ENCODE measurements at places on chromosomes 11 and 22. TPM values are rescaled to one million over a fixed set of nuclear protein-coding genes. Genes with fewer than 3 reads are reported as not detected.
A peak's percentile ranks its signal among the peaks of the same experiment; 100 is the strongest.

DNA sequence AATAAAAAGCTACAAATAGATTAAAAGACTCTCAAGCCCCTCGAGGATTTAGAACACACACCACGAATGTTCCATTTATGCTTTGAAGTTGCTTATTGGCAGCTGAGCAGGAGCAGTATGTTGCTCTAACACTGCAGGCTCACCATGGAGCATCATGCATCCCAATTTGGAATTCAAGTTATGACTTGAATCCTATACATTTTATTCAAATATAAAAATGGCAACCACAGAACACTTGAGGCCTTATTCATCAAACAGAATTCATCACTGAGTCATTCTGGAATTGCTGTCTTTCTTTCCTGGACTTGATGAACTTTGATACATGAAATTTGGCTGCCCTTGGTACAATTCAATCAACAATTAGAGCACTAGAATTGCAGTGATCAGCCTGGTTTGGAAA is 24.5 kb upstream of the BLID start:
- no peaks in the 10 kb centered on the region for H3K36me3 ChIP-seq
- no peak for DNase-seq
- peak overlapping the region; percentile 35 for H3K27ac ChIP-seq

DNA sequence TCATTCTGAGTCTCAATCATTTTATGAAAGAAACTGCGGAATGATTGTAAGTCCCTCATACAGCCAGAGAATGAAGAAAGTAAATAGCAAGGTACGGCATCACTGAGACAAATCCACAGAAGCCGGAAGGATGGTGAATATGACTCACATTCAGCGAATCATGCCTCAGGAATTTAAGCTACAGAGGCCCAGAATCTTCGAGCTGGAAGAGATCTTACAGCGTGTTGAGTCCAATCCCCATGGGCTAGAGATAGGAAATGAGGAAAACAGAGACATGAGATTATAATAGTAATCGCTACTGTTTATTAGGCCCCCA is 173.2 kb downstream of the KIF18A start:
- H3K4me3 ChIP-seq = no peak overlapping the region
- H3K27ac ChIP-seq = no peak overlapping the region
- no peak for DNase-seq
- H3K27me3 ChIP-seq = no peaks in the 10 kb centered on the region
- no peaks in the 10 kb centered on the region for H3K36me3 ChIP-seq
- H3K4me1 ChIP-seq = no peaks in the 10 kb centered on the region

DNA sequence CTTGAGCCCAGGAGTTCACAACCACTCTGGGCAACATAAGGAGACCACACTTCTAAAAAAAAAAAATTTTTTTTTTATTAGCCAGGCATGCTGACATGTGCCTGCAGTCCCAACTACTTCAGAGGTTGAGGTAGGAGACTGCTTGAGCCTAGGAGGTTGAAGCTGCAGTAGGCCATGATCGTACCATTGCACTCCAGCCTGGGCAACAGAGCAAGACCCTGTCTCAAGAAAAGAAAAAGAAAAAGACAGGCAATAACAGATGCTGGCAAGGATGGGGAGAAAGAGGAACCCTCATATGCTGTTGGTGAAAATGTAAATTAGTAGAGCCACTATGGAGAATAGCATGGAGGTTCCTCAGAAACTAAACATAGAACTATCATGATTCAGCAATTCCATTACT is 64.8 kb downstream of the PAK1 start:
- H3K36me3 ChIP-seq = no peaks in the 10 kb centered on the region
- peaks cover 8% of the 10 kb centered on the region for H3K4me1 ChIP-seq
- H3K27me3 ChIP-seq = no peaks in the 10 kb centered on the region
- no peak for DNase-seq
- no peak overlapping the region for H3K4me3 ChIP-seq

Gene RASL10A
- not detected for total RNA-seq

DNA sequence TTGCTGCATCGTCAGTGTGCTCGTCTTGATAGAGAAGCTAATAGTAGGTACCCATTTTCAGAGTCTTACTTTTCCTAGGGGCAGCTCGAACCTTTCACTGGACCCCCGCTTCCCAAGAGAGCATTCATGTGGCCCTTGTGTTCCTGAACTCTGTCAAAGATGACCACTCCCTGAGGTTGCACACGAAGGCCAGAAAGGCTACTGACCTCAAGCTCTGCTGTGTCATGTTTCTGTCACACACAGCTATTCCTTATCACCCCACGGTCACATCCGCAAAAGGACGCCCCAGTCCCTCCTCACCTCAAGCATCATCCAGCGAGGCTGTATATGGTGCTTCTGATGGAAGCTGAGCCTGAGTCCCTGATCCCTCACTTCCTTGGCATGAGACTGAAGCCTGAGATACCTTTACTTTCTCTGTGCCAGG is 171.5 kb downstream of the LDLRAD3 start:
- H3K4me1 ChIP-seq = no peaks in the 10 kb centered on the region
- H3K4me3 ChIP-seq = no peak overlapping the region
- no peak overlapping the region for H3K27ac ChIP-seq
- DNase-seq = no peak

Gene CLCF1
- 32.6 TPM for total RNA-seq
